NCI-H226 (cell line): ENCODE measurements at places on chromosomes 1 and 21.

DNA sequence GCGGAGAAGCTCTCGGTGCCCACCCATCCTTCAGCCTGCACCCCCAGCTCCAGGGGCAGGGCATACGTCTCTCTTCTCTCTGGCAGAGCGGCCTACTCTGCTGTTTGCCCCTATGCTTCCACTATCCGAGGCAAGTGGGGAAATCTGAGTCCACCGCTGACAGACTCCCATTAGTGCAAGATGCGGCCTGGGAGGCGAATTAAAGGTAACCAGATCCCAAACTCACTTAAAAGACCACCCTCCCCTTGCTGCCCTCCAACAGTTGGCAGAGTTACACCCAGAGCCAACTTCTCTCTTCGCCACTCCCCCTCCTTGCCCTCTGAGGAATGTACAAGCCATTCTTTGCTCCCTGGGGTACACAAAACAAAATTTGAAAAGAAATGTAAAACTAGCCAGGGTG, 6.4 kb downstream of the FOXD3 start:
- DNase-seq, result no peak

DNA sequence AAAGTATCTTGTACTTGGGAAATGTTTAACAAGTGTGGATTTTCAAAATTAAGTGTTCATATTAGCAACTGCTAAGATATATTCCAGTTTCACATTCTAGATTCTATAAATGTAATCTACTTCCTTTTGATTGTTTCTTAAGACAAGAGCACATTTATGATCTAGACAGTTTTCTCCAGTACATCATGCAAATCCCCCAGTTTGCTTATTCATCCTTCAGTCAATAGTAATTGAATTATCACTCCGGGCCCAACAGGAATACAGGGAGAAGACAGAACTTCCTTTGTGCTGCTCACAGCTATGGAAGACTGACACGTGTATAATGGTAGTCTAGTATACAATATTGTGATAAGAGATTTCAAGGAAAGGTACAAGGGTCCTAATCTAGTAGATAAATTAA, 14.5 kb downstream of the PLA2G4A start:
- DNase-seq, result no peak

DNA sequence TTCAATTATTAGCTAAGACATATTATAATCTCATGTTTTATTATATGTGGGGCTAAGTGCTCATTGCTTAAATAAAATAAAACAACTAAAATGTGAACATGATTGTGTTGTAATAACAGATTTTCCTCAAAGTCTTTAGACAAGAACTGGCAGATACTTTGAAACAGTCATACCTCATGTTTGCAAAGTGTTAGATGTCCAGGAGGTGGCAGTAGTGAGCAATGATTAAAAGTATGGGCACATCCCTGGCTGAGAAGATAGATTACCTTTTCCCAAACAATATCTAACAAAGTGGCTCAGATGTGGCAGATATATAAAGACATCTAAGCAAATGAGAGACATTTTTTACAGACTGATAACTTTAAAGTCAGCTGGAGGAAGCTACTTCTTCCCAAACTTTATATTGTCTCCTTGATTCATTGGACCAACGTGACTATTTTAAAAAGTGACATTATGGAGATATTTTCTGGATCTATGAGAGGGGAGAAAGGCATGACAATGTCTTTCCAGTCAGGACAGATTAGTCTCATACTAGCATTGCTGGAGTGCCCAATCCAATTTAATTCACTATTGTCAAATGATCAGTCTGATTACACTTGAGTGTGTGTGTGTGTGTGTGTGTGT, 269.8 kb downstream of the S1PR1 start:
- no peak for DNase-seq

DNA sequence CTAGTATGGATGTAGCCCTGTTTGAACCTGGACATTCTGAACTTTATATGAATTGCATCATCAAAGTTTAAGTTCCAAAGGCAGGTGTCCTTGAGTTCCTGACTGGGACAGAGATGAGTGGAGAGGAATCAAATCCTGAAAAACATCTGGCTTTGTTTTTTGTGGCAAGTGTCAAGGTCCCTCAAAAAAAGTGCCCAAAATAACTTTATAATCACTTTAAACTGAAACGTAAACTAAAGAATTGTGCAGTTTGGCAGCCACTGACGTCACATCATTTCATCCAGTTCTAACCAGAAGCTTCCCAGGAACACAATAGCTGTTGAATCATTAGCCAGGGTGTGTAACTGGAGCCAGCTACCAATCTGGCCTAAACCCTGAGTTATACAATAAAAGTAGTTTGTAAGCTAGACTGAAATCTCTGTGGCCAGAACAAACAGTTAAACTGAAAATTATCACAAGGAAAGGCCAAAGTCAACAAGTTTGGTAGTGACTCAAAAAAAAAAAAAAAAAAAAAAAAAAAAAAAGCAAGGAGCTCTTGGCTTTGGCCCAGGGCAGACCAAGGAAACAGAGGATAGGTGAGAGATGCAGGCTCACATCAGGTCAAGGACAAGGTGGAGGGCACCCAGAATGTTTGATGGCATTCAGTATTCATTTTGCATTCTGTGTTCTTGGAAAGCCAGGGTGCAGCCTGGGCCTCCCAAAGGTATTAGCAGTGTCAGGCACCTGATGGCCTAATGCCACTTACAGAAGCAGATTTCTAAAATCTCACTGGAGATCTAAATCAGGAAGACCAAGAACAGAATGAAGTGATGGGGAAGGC, 74.3 kb downstream of the TNFSF18 start:
- peak; percentile 14 for DNase-seq

GRCh38 chr1:246292571-246292970, 214.5 kb downstream of the SMYD3 start:
- no peak for DNase-seq

GRCh38 chr21:46142582-46143473, 12.6 kb downstream of the FTCD start:
- no peak for DNase-seq

DNA sequence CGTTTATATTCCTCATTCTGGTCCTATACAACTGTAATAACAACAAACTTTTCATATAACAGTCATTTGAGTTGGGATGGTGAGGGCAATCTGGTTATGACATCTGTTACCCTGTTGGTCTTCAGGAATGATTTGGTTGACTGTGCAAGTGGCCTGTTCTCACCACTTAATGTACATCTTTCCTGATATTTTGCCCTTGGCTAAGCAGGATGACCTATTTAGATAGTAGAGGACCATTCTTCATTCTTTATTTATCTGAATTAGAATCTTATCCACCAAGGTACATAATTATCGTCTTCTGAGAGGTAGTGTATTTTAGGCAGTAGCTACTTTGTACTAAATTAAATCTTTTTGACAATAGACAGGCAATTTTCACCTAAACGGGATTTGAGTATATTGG, 154.3 kb downstream of the DNM3 start:
- no peak for DNase-seq

DNA sequence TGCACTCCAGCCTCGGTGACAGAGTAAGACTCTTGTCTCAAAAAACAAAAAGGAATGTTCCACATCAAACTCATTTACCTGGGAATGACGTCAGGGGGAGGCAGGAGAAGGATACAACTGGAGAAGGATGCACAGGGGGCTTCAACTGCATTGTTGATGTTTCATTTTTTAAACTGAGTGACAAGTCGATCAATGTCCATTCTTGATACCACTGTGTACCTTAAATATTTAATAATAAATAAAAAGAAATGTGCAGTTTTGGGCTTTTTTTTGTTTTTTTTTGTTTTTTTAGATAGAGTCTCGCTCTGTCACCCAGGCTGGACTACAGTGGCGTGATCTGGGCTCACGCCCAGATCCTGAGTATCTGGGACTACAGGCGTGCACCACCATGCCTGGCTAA, 35.8 kb downstream of the PLEKHO1 start:
- no peak for DNase-seq

- DNase-seq, result no peak
These were observed 156.4 kb upstream of the ZC3H12A start for GRCh38 chr1:37317870-37318467.

DNA sequence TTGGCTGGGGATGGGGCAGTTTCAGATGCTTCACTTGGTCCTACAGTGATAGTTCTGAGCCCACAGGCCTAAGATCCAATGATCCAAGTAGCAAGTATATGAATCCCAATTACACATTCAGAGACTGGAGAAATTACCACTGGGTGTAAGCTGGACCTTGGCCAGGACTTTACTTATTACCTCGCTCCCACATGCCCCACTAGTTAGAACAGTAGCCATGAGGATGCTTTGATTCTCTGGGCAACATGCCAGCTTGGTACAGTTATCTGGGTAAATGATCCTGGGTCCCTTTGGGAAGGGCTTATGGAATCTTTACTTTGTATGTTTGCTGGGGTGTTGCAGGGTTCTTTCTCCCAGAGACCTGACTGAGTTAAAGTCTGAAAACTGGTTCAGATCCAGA, 5.0 kb upstream of the FCAMR start:
- peak; percentile 20 for DNase-seq

DNA sequence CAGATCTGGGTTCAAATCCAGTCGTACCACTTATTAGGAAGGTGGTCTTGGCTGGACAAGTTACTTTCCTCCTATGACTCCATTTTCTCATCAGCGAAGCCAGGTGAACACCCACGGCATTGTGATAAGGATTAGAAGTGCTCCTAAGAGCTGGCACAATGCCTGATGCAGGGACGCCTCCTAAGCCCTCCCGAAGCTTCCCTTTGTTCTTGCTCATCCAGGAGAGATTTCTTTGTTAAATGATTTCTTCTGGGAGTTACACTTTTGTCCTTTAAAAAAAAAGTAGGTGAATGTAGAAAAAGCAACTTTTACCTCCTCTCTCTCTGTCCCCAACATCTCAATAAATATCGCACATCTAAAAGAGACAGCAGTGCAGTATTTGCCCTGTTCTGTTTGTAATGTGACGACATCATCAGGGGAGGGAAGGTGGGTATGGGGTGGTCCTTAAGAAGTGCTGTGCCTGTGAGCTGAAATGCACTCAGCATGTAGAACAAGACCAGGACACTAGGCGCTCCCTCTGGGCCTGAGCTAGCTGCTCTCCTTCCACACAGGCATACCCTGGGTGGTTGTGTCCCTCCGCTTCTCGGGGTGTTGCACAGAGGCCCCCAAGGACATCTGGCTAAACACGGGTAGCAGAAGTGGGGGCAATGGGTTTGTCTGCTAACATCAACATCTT, 43.9 kb downstream of the SUSD4 start:
- DNase-seq, result no peak

GRCh38 chr1:98732985-98733781, 71.7 kb downstream of the SNX7 start:
- no peak for DNase-seq

DNA sequence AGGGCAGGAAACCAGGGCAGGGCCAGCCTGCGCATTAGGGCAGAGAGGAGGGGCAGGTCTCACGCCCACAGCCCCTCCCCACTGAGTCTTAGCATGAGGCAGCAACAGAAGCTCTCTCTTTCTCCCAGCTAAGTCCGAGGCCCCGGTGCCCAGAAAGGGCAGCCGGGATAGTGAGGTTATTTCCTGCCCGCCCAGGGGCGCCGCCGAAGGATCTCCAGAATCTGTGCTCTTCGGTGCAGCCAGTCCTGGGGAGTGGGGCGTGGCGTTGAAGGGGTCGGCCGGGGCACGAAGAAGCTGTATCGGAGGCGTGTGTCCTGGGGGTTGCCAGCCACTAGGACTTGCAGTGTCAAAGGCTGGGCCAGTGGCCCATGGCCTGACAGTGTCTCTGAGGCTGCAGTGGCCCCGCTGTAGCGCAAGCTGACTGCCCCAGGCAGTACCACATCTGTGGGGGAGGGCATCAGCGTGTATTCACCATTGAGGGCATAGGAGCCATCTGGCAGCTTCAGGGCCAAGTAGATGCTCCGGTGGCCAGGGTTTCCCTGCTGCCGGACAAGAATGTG, 7.8 kb downstream of the ADAMTS4 start:
- no peak for DNase-seq

- DNase-seq, result no peak
These were observed 68.2 kb upstream of the SELENON start for GRCh38 chr1:25731626-25732370.

DNA sequence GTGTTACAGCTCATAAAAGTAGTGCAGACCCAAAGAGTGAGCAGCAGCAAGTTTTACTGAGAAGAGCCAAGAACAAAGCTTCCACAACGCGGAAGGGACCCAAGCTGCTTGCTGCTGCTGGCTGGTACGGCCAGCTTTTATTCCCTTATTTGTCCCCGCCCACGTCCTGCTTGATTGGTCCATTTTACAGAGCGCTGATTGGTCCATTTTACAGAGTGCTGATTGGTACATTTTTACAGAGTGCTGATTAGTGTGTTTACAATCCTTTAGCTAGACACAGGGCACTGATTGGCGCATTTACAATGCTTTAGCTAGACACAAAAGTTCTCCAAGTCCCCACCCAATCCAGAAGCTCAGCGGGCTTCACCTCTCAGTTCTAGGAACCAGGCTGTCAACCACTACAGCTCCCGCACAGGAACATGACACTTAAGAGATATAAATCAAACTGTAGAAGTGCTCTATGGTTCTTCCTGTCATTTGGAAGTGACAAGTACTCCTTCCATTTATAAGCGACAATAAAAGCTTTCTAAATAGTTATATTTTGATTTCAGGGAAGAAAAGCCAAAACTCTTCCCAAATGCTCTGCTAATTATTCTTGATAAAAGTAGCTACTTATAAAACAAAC, 28.5 kb downstream of the RNF115 start:
- no peak for DNase-seq

- no peak for DNase-seq
These were observed 257.5 kb upstream of the PTBP2 start for GRCh38 chr1:96464066-96464465.

DNA sequence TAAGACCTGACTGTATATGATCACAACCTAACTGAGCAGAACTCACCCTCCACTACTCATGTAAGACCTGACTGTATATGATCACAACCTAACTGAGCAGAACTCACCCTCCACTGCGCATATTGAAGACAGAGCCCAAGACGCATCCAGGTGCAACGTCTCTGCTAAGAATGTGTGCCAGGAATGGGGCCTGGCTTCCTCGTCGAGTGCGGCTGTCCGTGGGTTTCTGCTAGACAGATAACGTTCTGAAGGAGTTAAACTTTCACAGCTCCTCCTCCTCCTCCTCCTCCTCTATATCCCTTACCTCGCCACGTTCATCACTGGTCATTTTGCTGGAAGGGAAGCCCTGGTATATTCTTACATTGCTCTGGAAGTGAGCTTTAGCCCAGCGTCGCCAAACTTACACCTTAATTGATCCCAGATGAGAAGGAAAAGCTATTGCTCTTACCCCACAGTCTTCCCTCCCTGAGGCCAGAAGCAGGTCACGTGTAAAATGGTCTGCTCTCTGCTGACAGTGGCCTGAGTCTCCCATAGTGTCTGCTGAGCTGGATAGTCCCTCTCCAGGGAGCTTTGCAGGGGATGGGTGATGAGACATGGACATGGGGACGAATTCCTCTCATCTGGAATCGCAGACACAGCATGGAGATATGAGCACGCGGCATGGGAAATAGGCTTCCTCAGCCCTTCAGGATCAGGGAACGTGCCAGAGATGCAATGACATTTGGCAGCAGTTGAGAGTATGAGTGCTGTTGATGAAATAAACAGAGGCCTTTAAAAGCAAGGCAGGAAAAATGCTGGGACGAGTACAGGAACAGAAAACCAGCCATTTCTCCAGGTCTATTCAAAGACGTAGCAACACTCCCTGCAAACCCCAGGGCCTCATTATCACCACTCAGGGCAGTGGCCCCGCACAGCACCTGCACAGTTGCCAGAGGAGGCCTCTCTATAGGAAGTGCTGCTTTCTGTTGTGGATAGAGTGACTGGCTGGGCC, 528.1 kb downstream of the KIF26B start:
- no peak for DNase-seq
